Mesenchymal stem cell (in vitro differentiated cells and primary cell): ENCODE measurements at places on chromosomes 4 and X.

- peak; percentile 5 for DNase-seq
- H3K4me1 ChIP-seq: no peaks in the 10 kb centered on the region
- H3K4me3 ChIP-seq: no peak overlapping the region
- H3K27ac ChIP-seq: no peak overlapping the region
- no peaks in the 10 kb centered on the region for H3K36me3 ChIP-seq
- no peaks in the 10 kb centered on the region for H3K27me3 ChIP-seq
Observed at GRCh38 chrX:7170898-7171297, 22.9 kb upstream of the PUDP start.

DNA sequence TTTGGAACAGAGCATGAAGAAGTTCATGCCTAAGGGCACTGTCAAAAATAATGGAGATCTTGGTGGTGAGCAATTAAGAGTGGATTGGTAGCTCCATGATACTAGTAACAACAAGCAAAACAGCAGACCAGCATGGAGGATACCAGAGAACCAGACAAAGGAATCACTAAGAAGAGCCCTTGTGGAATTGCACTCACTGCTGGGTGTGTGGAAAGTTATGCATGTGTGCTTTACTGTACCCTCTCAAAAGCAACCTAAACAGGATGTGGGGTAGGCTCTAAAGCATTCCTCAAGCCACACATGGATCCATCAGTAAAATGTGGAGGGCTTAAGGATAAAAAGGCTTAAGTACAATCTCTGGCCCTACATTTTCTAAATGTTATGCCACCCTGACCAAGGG lies 69.5 kb downstream of the AR start:
- H3K4me3 ChIP-seq: no peak overlapping the region
- H3K27me3 ChIP-seq: no peaks in the 10 kb centered on the region
- no peaks in the 10 kb centered on the region for H3K36me3 ChIP-seq
- no peaks in the 10 kb centered on the region for H3K4me1 ChIP-seq
- peak overlapping the region; percentile 26 for H3K27ac ChIP-seq

DNA sequence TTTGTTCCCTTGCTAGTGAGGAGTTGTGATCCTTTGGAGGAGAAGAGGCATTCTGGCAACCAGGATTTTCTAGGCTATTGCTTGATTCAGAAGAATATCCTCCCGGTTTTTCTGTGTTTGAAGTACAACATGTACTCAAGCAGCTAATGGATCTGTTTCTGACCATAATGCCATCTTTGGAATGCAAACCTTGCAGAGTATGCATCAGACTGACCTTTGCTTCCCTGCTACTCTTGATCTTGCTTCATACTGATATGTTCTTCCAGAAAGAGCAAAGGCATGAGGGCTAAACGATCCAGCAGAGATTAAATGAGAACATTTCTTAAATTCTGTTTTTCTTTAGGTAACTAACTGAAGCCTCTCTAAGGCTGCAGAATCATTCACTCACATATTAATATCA lies 265.4 kb upstream of the SLC7A11 start:
- DNase-seq: peak; percentile 52
- H3K4me3 ChIP-seq: no peak overlapping the region
- H3K27me3 ChIP-seq: no peaks in the 10 kb centered on the region
- H3K36me3 ChIP-seq: no peaks in the 10 kb centered on the region

DNA sequence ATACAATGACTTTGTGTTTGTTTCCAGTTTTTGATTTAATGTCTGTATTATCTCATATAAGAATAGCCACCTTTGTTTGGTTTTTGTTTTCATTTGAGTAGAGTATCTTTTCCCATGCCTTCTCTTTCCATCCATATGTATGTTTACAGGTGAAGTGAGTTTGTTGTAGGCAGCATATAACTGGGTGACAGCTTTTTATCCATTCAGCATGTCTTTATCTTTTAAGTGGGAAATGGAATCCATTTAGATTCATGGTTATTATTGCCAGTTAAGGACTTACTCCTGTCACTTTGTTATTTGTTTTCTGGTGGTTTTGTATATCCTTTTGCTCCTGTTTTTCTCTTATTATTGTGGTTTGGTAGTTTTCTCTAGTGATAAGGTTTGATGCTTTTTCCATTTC lies 34.3 kb downstream of the SCLT1 start:
- no peaks in the 10 kb centered on the region for H3K27me3 ChIP-seq
- no peak overlapping the region for H3K27ac ChIP-seq
- DNase-seq: no peak
- no peak overlapping the region for H3K4me3 ChIP-seq
- H3K4me1 ChIP-seq: no peaks in the 10 kb centered on the region

DNA sequence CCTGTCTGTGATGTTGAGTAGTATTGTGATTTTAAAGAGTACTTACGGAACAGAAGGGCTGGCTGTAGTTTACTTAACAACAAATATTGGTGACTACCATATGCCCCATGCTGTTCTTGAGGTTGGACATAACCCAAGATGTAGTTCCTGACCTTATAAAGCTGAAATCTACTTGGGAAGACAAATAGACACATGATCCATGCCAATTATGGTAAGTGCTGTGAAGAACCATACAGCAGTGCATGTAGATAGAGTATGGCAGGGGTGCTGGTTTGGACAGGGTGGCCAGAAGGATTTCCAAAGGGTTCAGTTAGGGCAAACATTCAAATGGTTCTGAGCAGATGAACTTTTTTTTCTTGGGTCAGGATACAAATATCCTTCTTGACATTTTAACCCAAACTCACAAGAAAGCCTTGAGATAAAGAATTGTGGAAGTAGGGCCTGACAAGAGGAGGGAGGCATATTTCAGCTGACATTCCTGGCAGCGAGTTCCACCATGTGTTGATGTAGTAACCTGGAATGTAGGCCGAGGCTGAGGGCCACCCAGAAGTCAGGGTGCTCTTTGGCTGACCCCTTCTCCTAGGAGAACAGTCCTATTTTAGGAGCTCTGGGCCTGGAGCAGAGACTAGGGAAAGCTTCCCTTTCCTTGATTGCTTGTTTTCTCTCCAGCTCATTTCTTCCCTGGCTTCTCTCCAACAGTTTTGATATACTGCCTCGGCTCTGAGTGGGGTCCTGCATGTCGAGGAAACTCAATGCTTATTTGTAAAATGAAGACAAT lies 74.2 kb downstream of the FREM3 start:
- H3K27me3 ChIP-seq: no peaks in the 10 kb centered on the region
- H3K4me3 ChIP-seq: no peak overlapping the region
- DNase-seq: no peak
- H3K27ac ChIP-seq: no peak overlapping the region
- no peaks in the 10 kb centered on the region for H3K4me1 ChIP-seq

- no peak for DNase-seq
- no peak overlapping the region for H3K4me3 ChIP-seq
- no peaks in the 10 kb centered on the region for H3K27me3 ChIP-seq
- H3K4me1 ChIP-seq: peaks cover 3% of the 10 kb centered on the region
- H3K27ac ChIP-seq: no peak overlapping the region
- H3K36me3 ChIP-seq: peaks cover 57% of the 10 kb centered on the region
Observed at GRCh38 chr4:48396043-48396442, 54.7 kb downstream of the SLAIN2 start.

GRCh38 chrX:12991575-12991974 lies 16.7 kb downstream of the TMSB4X start:
- H3K36me3 ChIP-seq: no peaks in the 10 kb centered on the region
- DNase-seq: no peak
- no peaks in the 10 kb centered on the region for H3K4me1 ChIP-seq
- H3K27ac ChIP-seq: no peak overlapping the region
- H3K27me3 ChIP-seq: peaks cover 12% of the 10 kb centered on the region

DNA sequence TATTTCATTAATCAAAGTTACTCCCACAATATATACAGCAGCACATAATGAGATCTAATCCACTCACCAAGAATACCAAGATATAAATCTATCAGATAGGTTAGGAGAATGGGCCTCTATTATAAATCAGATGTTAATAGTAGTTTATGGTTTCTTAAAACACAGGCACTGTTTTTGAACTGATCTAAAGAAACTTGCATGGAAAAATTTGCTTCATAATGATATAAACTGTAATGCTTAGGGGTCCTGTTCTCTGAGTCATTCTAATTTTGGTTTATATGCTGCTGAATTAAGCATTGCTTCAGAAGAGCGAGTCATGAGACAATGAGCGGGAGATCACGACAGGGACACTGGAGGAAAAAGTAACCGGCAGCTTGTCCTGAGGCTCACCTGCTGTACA lies 113.3 kb upstream of the OTUD4 start:
- H3K27ac ChIP-seq: no peak overlapping the region
- H3K4me3 ChIP-seq: no peak overlapping the region

GRCh38 chrX:70675284-70675683 lies 230.6 kb downstream of the DLG3 start:
- H3K27me3 ChIP-seq: no peaks in the 10 kb centered on the region
- no peak for DNase-seq
- H3K4me3 ChIP-seq: no peak overlapping the region
- H3K36me3 ChIP-seq: no peaks in the 10 kb centered on the region
- no peaks in the 10 kb centered on the region for H3K4me1 ChIP-seq

GRCh38 chrX:3994315-3994714 lies 280.9 kb upstream of the PRKX start:
- H3K4me3 ChIP-seq: no peak overlapping the region
- no peak overlapping the region for H3K27ac ChIP-seq
- no peaks in the 10 kb centered on the region for H3K36me3 ChIP-seq

DNA sequence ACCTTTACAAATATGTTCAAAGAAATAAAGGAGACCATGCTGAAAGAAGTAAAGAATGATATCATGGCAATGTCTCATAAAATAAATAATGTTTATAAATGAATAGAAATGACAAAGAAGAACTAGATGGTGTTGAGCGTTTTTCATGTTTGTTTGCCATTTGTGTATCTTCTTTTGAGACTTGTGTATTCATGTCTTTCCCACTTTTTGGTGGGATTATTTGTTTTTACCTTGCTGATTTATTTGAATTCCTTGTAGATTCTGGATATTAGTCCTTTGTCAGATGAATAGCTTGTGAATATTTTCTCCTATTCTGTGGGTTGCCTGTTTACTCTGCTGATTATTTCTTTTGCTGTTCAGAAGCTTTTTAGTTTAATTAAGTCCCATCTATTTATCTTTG lies 732.4 kb downstream of the FAT4 start:
- no peak for DNase-seq
- no peaks in the 10 kb centered on the region for H3K27me3 ChIP-seq
- H3K4me3 ChIP-seq: no peak overlapping the region
- no peaks in the 10 kb centered on the region for H3K4me1 ChIP-seq

DNA sequence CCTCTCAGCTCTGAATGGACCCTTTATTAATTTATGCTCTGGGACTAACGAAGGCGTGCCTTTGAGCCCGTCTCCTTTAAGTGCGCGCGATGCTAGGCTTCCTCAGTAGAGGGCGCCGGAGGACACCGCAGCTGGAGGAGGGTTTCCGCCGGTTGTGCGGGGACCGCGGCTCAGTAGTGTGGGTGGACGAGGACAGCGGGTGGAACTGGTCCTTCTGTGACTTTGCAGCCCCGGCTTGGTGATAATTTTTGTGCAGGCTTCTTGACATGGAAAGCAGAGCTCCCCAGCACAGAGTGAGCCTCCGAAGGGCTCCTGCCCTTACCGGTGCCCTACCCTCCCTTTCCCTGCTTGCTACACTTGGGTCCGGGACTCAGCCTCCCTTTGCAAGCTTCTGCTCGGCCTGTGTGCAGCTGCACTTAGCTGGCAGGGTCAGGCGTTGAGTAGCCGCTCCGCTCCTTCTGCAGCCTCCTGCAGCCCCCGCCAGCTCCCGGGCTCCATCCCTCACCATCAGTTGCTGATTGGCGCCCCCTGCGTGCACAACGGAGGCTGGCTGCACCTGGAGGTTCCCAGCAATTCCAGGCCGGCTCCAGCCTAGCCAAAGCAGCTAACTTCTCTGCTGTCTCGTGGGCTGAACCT lies 26.8 kb upstream of the BOD1L1 start:
- DNase-seq: peak; percentile 75
- H3K27me3 ChIP-seq: no peaks in the 10 kb centered on the region
- H3K36me3 ChIP-seq: no peaks in the 10 kb centered on the region
- H3K27ac ChIP-seq: peak overlapping the region; percentile 67
- peak overlapping the region; percentile 88 for H3K4me3 ChIP-seq

GRCh38 chr4:82989575-82990429 lies 20.8 kb downstream of the LIN54 start:
- H3K27me3 ChIP-seq: no peaks in the 10 kb centered on the region
- H3K36me3 ChIP-seq: no peaks in the 10 kb centered on the region
- peak overlapping the region; percentile 20 for H3K27ac ChIP-seq
- peak overlapping the region; percentile 45 for H3K4me3 ChIP-seq
- H3K4me1 ChIP-seq: peaks cover 5% of the 10 kb centered on the region
- DNase-seq: peak; percentile 56

DNA sequence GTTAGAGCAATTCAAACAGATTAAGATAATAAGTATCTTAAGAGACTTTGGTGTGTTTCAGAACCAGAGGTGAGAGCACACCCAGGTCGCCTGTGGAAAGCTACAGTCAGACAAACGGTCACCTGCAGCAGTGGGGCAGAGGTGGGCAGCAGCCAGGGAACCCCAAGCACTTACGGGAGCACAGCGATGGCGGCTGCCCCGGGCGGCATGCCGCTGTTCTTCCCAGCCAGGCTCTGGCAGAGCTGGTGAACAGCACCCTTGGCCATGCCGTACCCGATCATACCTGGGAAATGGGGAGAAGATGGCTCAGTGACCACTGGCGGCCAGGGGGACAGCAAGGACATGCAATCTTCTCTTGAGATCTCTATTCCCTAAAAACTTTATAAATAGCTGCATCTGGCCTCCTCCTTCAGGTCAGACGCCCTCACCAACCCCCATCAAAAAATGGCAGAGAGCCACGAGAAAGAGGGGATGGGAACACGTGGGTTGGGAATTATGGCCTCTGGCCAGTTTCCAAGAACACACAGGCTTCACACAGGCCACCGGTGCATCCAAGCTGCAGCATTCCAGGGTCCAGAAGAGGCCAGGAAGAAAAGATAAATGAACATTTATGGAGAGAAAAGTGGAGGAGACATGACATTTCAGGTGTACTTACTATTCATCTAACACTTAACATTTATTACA lies 19.7 kb downstream of the QDPR start:
- H3K27ac ChIP-seq: no peak overlapping the region
- H3K4me1 ChIP-seq: peaks cover 6% of the 10 kb centered on the region
- H3K4me3 ChIP-seq: no peak overlapping the region
- peak; percentile 20 for DNase-seq
- H3K27me3 ChIP-seq: no peaks in the 10 kb centered on the region

- H3K4me1 ChIP-seq: no peaks in the 10 kb centered on the region
- no peak overlapping the region for H3K27ac ChIP-seq
- no peak overlapping the region for H3K4me3 ChIP-seq
- no peak for DNase-seq
- H3K36me3 ChIP-seq: no peaks in the 10 kb centered on the region
Observed at GRCh38 chrX:151793886-151794285, 59.3 kb downstream of the CNGA2 start.

- no peak overlapping the region for H3K4me3 ChIP-seq
- H3K27ac ChIP-seq: no peak overlapping the region
- H3K36me3 ChIP-seq: no peaks in the 10 kb centered on the region
- no peaks in the 10 kb centered on the region for H3K4me1 ChIP-seq
- no peaks in the 10 kb centered on the region for H3K27me3 ChIP-seq
Observed at GRCh38 chr4:112371361-112371760, 74.2 kb downstream of the ALPK1 start.

GRCh38 chrX:21770631-21771321 lies 12.9 kb upstream of the SMPX start:
- no peak for DNase-seq
- H3K27ac ChIP-seq: no peak overlapping the region
- H3K4me1 ChIP-seq: no peaks in the 10 kb centered on the region
- no peaks in the 10 kb centered on the region for H3K27me3 ChIP-seq
- H3K36me3 ChIP-seq: no peaks in the 10 kb centered on the region
